Activated naive CD4-positive, alpha-beta T cell treated with Interleukin-2 at 50 U/mL for 16 hours (primary cell): ENCODE measurements at places on chromosomes 16 and 17.

DNA sequence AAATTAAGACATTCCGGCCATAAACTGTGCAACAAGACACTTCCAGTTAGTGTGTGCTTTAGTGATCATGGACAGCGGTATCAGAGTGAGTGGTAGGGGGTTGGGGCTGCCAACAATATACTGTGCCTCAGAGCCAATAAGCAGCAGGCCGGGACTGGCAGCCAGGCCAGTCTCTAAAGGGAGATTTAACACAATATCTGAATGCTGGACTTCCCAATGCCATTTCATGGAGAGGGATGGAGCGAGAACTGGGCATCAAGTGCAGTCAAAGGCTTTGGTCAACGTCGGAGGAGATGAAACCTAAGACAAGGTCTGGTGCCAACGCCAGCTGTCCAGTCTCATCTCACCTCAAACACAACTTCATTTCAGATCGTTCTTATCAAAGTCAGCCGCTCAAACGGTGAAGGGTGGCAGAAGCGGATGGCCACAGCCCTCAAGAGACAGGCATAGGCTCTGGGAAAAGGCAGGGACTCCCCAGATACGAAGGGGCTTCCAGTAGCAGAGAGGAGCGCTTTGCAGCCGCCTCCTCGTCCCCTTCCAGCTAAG, 935 bp downstream of the USP32 start:
- DNase-seq: peak; percentile 24

DNA sequence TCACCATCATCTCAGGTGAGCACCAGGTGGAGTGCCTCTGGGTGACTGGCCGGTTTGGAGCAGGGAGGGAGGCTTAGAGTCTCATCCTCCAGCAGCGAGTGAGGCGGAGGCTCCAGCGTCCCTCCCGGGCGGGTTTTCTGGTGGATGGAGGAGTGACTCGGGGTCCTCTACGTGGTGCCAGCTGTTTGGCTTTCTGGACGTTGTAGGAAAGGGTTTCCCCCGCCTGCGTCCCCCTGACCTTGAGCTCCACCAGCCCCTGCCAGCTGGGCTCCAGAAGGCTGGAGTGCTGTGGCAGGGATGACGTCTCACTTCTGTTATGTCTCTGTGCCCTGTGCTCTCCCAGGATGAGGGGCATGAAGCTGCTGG, 522 bp downstream of the DNASE1 start:
- no peak for DNase-seq

DNA sequence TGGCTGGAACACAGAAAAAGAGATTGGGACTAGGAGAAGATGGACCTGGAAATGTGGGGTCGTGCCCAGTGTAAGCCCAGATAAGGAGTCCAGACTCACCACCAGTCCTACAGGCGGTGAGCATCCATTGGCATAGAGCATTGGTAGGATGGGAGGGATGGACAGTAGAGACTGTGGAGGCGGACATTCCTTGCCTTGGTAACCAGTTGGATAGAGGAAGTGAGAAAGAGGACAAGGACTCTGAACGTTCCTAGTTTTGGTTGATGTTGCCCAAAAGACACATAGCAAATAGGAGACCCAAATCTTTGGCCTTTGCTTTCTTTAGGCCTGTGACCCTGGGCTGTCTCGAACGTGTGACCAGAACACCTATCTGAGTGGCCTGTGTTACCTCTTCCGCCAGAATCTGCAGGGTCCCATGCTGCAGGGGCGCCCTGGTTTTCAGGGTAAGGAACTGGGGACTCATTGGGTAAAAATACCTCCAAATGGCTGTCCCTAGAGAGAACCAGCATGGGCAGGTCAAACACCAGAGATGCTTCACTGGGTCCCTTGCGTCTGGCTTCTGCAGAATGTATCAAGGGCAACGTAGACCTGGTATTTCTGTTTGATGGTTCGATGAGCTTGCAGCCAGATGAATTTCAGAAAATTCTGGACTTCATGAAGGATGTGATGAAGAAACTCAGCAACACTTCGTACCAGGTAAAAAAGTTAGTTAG, 6.4 kb downstream of the ITGAL start:
- no peak for DNase-seq

- DNase-seq: no peak
Observed at GRCh38 chr17:17254036-17254435, 17.1 kb upstream of the FLCN start.

DNA sequence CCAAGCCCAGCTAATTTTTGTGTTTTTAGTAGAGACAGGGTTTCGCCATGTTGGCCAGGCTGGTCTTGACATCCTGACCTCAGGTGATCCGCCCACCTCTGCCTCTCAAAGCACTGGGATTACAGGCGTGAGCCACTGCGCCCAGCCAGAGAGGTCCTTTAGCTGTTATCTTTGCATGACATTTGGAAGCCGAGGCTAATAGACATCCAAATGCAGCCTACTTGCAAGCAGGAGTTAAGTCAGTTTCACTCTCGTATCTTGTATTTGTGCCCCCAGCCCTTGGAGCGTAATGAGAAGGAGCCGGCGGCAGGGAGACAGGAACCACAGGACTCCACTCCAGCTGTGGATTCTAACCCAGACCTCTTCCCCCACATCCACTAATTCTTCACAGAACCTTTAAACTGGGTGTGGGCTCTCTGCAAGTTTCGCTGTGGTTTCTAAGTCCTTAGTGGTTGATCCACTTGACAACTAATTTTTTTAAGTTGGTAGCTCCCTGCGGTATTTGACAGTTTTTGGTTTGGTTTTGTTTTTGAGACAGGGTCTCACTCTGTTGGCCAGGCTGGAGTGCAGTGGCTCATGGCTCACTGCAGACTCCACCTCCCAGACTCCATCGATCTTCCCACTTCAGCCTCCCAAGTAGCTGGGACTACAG, 3.1 kb upstream of the CYTH1 start:
- no peak for DNase-seq

DNA sequence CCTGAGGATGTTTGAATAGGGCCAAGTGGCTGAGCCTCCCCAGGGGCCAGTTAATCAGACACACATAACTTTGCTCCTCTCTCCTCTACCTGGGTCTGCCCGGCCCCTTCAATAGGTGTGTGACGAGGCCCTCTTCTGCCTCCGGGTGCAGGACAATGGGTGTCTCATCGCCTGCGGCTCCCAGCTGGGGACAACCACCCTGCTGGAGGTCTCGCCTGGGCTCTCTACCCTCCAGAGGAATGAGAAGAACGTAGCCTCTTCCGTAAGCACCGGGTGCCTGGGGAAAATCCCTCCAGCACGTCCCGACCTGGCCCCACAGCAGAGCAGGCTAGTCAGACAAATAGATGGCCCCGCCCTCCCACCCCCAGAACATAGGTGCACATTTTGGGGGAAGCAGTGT, 16.1 kb upstream of the KIF19 start:
- DNase-seq: no peak

DNA sequence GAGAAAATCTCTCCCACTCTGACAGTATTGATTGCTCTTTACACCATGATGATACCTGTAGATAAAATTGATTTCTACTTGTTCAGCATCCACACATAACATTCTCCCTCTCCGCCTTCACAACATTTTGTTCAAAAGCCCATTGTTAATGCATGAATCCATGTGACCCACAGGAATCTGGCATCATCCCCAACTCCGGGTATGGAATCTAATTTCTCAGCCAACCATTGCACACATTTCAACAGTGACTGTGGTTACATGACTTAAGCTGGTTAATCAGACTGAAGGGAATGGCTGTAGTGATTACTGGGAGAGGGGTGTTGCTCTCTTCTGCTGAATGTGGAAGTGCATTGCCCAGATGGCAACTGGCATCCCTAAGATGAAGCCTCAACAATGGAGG, 161.4 kb upstream of the C16orf82 start:
- no peak for DNase-seq

- peak; percentile 96 for DNase-seq
Observed at GRCh38 chr17:50161023-50161910, 4.5 kb upstream of the SGCA start.
